ENCODE measurements at places on chromosomes 11 and 22.

DNA sequence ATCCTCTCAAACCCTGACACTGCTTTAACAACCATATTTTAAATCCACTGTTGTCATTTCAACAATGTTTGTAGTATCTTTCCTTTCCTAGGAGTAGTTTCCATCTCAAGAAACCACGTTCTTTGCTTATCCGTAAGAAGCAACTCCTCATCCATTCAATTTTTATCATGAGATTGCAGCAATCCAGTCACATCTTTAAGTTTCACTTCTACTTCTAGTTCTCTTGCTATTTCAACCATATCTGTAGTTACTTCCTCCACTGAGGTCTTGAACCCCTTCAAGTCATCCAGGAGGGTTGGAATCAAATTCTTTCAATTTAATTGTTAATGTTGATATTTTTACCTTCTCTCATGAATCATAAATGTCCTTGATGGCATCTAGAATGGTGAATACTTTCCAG lies 22.4 kb downstream of the CCDC82 start:
- DNase-seq, result no peak

GRCh38 chr22:17876306-17876831 lies 102.1 kb upstream of the BID start:
- no peak for DNase-seq

DNA sequence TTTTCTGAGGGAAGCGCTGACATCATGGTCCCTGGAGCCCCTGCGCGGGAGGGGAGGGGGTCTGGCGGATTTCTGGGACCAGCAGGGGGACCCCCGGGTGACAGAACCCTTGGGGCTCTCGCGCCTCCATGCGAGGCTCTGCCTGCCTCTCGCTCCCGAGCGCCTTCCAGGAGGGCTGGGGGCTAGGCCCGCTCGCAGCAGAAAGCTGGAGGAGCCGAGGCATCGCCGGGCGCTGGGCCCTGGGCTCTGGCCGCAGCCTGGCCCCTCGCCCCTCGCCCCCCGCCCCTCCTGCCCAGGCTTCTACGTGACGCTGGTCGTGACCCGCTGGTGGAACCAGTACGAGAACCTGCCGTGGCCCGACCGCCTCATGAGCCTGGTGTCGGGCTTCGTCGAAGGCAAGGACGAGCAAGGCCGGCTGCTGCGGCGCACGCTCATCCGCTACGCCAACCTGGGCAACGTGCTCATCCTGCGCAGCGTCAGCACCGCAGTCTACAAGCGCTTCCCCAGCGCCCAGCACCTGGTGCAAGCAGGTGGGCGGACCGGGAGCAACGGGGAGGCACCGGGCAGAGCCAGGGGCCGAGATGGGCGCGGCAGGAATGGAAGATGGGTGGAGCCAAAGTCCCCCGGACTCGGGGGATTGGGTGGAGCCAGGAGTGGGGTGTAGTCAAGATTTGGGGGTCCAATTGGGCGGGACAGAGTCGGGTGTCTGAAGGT lies 5.4 kb downstream of the BEST1 start:
- DNase-seq, result no peak

DNA sequence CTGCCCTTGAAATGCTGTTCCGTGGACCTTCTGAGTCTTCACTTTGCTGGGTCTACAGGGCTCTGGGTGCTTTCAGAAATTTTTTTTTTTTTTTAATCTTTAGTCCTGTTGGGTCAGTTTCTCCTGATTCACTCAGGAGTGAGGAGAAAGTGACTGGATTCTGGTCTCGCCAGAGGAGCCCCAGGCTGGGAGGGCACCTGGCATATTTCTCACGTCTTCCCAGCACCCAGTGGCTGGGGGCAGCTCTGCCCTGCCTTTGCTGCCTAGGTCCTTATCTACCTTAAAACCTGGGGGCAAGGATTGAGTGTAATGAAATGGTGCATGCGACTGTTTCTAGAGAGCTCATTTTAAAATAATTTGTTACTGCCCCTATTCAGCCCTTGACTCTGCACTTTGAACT lies 23.3 kb downstream of the SAMM50 start:
- no peak for DNase-seq

GRCh38 chr11:105923807-105924206 lies 98.2 kb downstream of the MSANTD4 start:
- peak; percentile 68 for DNase-seq

DNA sequence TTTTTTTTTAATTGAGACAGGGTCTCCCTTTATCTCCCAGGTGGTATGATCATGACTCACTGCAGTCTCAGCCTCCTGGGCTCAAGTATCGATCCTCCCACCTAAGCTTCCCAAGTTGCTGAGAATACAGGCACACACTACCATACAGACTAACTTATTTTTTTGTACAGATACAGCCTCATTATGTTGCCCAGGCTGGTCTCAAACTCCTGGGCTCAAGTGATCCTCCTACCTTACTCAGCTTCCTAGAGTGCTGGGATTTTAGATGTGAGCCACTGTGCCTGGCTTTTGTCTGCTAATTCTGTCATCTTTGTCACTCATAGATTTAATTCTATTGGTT lies 43.5 kb downstream of the CBL start:
- no peak for DNase-seq

DNA sequence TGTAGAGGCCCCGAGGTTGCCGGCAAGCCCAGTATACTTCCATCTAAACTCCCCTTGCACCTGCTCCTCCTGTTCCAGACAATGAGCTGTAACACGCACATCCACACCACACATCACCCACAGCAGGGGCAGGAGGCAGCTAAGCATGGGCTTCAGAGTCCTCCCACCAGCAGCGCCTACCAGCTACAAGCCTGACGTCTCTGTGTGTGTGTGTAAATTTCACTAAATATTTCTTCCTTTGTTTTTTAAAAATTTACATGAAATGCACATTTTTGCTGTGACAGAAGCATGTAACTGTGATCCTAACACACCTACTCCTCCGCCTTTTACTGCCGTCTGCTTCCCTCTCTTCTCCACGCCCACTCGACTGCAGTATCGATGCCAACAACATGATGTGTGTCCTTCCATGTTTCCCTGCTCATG lies 29.4 kb upstream of the PACSIN2 start:
- no peak for DNase-seq

Data from pons (tissue), 1 donor.